ENCODE measurements at places on chromosomes 5 and 9. TPM values are rescaled to one million over a fixed set of nuclear protein-coding genes. Genes with fewer than 3 reads are reported as not detected.
A peak's percentile ranks its signal among the peaks of the same experiment; 100 is the strongest.

DNA sequence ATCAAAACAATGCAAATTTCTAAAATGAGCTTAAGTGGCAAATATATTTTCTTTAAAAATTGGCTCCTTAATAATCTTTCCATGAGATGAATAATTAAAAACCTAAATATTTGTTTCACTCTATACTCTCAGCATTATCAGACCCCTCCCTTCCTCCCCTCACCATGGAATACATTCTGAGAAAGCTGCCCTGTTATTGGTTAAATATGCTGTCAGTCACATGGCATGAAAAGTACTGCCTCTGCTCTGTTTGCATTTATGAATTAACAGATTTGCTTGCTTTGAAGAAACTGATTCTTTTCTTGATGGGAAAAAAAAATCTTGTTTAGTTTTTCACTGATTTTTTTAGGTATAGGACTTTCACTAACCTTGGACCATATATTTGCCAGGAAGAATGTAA is 17.0 kb upstream of the RPS23 start:
- DNase-seq: no peak

- peak; percentile 76 for DNase-seq
These were observed 51.0 kb downstream of the FKTN start for GRCh38 chr9:105608721-105609598.

GRCh38 chr5:16856531-16856930 is 79.6 kb downstream of the MYO10 start:
- peak; percentile 72 for DNase-seq

DNA sequence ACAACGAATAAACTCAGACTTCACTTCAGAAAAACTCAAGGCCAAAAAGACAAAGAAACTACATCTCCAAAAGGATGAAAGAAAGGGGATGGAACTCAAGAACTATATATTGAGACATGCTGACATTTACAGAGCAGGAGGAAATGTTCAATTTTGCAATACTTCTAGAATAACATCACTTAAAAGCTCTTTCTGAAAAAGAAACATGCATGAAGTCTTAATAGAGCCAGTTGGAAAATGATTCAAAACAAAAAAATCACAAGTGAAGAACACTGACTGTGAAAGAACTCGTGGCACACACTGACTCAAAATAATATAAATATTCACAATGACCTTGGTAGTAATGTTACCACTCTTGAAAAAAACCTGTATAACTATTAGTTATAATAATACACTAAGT is 267.8 kb upstream of the NREP start:
- peak; percentile 49 for DNase-seq

Gene GPX3
- total RNA-seq: 3.0 TPM

Gene SPINK6
- not detected for total RNA-seq

DNA sequence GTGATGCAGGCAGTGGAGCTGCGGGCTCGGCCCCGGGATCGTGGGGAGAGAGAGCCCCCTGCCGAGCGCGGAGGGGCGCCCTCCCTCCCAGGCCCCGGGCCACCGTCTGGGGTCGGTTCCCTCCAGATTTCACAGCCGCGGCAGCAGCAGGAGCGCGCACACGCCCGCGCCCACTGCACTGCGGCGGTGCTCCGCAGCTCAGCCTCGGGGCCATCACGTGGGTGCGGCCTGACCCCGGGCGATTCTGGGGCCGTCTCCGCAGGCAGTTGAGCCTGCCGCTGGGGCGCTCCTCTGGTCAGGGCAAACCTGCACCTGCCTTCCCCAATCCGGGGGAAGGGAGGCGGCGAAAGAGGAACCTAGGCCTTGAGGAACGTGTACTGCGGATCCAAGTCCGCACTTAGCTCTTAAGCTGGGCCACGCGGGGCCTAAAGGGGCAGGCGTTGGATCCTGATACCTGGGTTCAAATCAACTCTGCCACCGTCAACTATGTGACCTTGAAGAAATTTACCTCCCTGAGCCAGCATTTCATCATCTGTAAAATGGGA is 9.4 kb upstream of the DELE1 start:
- peak; percentile 60 for DNase-seq

DNA sequence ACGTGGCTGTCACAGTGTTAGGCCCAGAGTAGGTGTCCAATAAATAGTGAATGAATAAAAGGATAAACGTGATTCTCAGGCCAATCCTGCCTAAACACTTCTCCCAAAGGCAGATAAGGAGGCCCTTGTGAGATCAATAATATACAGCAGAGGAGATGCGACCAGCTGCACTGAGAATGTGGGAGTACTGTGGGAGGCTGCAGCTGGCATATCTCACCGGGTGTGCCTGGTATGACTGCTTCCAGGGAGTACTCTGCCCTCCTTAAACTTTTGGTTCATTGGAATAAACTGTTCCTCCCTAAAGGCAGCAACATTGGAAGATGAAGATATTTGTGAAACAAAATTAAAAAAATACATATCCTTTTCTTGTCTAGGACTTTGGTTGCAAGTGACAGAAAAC is 57.1 kb upstream of the PTPN3 start:
- DNase-seq: no peak

Gene NR5A1
- not detected for total RNA-seq

Gene IL33
- total RNA-seq: 4.7 TPM

GRCh38 chr5:639584-640213 is 27.6 kb downstream of the CEP72 start:
- no peak for DNase-seq

DNA sequence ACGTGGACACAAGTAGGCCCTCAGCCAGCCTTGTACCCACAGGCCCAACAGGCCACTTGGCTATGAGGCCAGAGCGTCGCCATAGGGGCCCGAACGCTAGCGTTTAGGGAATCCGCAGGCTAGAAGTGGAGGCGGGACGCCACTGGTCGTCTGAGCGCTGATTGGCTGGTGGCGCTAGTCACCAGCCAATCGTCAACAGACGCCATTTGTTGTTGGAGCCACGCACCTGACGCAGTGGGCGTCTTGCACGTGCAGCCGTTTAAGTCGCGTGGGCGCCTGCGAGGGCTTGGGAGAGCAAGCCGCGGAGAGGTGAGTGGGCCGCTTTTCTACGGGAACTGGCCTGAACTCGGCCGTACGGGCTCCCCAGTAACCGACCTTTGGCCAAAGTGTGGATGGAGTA is at the start of gene DDX4:
DDX4 (plus strand) TSS at position 269 of the 400 bp plus-strand sequence. CDS start 903 bp downstream, outside the sequence.
- DNase-seq: no peak

DNA sequence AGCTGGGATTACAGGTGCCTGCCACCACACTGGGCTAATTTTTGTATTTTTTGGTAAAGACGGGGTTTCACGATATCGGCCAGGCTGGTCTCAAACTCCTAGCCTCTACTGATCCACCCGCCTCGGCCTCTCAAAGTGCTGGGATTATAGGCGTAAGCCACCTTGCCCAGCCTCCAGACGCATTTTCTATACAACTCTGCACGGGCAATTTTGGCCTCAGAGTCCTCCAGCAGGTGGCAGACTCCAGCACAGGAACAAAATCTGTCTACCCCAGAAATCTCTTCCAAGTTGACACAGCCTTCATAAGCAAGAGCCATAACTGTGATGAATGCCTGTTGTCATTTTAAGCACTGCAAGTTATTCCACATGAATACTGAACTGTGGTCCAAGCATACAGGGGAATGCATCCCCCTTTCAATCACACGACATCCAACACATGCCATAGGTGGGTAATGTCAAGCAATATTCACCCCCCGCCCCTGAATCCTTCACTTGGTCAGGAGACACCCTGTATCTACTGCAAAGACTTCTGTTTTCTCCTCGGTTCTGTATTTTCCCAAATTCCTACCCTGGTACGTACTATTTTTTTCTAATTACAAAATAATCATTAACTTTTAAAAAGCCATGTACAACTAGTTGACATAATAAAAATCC is 50.8 kb downstream of the ALDH7A1 start:
- DNase-seq: peak; percentile 52

GRCh38 chr5:160750938-160751657 is 100.9 kb downstream of the ATP10B start:
- no peak for DNase-seq

Gene SLC46A2
- total RNA-seq: not detected

Measured in GM23248 (cell line).